ENCODE measurements at places on chromosomes 7 and 10. TPM values are rescaled to one million over a fixed set of nuclear protein-coding genes. Genes with fewer than 3 reads are reported as not detected.
A peak's percentile ranks its signal among the peaks of the same experiment; 100 is the strongest.

DNA sequence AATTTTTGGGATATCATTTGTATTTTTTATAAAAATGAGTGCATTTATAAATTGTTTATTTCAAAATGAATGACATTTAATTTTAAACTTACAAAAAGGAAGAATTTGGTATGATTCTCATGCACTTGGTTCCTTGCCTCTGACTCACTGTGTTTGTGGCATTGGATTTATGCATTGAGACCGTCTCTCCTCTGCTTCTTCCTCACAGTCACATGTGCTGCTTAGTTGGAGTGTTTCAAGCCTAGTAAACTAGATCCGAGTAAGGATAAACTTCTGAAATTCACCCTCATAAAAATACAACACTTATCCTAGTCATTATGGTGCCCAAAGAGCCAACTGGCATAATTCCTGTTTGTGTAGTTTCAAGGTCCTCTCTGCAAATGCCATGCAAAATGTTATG lies 19.1 kb upstream of the FZD8 start:
- H3K27me3 ChIP-seq, result 0 out of 2 replicates have a peak, but pooled peaks cover 4% of the 10 kb centered on the region
- no peaks in the 10 kb centered on the region for H3K36me3 ChIP-seq
- H3K27ac ChIP-seq, result no peak overlapping the region
- H3K4me1 ChIP-seq, result no peaks in the 10 kb centered on the region

Gene UBTD1
- total RNA-seq, result 15.8 TPM

DNA sequence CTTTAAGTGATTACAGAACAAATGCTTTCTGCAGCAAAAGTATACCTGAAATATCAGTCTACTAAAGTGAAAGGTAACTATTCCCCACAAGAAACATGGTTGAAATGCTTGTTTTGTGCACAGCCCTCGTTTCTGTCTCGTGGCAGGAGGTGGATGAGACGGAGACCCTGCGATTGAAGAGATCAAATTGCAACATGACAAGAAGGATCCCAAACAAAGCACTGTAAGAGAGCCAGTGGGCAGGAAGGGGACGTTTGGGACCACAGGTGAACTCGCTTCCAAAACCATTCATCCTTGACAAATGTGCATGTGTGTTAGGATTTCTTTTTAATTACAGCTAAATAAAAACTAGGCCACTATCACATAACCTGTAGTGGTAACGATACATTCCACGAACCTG lies 192.6 kb downstream of the CCSER2 start:
- no peak for DNase-seq
- no peak overlapping the region for H3K27ac ChIP-seq
- no peaks in the 10 kb centered on the region for H3K27me3 ChIP-seq
- peaks cover 2% of the 10 kb centered on the region for H3K36me3 ChIP-seq
- no peak overlapping the region for H3K4me3 ChIP-seq

DNA sequence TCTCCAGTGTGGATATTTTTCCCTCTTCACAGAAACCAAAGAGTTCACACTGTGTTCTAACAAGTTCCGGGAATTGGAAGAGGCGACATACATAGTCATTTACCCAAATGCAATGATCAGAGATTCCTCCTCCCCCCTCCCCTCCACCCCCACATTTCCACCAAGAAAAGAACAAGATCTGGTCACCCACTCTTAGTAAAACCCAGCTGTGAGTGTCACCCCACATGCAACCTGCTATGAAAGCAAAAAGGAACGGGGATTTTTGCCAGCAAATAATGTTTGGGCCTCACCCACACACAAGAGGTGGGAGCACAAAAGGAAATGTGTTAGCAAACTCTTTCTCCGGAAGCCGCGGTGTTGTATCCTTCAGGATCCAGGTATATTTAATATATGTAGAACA lies 745.0 kb upstream of the AUTS2 start:
- no peaks in the 10 kb centered on the region for H3K4me1 ChIP-seq
- no peaks in the 10 kb centered on the region for H3K27me3 ChIP-seq
- H3K4me3 ChIP-seq, result no peak overlapping the region
- DNase-seq, result no peak
- H3K36me3 ChIP-seq, result no peaks in the 10 kb centered on the region

DNA sequence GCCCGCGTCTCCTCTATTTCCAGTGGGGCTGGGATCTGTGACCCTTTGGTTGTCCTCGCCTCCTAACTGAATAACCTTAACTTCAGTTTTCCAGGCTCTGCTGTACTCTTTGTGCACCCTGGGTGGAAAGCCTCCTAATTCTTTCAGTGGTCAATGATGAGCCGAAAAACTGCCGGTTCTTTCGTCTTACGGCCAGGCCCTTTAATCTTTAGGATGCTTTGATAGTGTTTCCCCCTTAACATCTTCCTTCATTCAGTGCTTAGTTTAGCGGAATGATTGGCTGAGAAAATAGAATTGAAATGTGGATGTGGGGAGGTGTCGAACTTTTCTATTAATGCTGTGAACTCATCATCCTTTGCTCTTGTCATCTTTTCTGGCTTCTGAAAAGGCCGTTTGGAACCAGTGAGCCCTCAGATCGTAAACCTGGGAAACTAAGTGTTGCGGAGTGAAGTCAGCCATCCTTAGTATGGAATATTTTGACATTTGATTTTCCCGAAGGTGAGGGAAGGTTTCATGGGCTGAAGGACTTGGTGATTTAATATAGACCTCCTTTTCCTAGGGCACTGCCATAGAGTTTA lies 847 bp downstream of the GARS1 start:
- H3K4me3 ChIP-seq, result peak overlapping the region; percentile 86
- H3K27ac ChIP-seq, result peak overlapping the region; percentile 87
- peaks cover 18% of the 10 kb centered on the region for H3K36me3 ChIP-seq
- H3K4me1 ChIP-seq, result peaks cover 5% of the 10 kb centered on the region
- no peak for DNase-seq

DNA sequence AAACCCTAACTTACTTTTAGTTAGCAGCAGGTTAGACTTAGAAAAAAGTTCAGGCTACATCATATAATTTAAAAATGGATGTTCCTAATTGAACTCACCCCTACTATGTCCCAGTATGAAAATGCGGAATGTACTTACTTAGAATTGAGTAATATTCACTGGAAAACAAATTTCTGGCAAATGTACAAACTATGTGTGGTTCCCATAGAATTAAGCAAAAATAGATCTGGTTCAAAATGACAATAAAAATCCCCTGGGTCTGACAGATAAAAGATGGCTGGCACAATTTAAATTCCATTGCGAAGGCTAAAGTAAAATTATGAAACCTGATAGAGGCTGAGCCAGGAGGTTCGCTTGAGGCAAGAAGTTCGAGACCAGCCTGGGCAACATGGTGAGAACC lies 42.4 kb upstream of the PRKAR2B start:
- no peak for DNase-seq
- H3K27ac ChIP-seq, result no peak overlapping the region
- H3K36me3 ChIP-seq, result no peaks in the 10 kb centered on the region
- no peak overlapping the region for H3K4me3 ChIP-seq
- H3K4me1 ChIP-seq, result no peaks in the 10 kb centered on the region

All from SJSA1 (cell line).